Stimulated activated CD8-positive, alpha-beta memory T cell treated with anti-CD3 and anti-CD28 coated beads, Interleukin-15, amount 100 ng/mL, for 24 hours (primary cell): ENCODE measurements at places on chromosomes 12 and 14.

DNA sequence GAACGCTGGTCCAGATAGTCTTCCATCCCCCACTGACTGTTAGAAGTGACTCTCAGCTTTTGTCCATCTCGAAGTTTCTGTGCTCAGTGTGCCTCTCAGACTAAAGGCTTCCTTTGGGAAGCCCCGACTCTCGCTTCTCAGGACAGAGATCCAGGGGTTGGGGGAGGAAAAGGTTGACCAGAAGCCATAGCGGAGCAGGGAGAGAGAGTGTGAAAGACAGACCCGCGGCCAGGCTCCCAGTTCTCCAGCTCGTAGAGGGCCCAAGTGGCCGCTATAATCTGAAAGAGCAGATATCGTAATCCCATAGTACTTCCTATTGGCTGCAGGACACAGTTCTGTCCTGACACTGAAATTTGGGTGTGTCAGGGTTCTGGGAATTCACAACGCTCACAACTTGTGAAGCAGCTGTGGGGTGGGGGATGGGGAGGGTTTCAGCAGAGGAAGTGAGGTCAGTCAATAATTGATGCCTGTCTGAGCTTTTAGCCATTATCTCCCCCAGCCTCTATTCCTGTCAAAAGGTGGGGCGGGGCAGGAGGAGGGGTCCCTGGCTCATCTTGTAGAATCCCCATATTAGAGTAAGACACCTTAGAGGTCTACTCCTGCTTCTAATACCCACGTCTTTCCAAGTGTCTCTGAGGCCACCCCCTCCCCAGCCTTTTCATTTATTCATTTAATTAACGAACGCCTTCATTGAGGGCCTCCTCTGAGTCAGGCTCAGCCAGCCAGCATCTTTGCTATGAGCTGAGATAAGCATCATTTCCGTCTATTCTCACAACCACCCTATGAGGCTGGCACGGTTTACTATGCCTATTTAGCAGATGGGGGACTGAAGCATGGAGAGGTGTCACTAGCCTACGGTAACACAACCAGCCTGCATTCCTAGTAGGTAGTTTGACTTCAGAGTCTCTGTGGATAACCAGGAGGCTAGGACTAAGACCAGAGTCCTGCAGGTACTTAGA is 1.6 kb upstream of the ACVRL1 start:
- no peak for DNase-seq

DNA sequence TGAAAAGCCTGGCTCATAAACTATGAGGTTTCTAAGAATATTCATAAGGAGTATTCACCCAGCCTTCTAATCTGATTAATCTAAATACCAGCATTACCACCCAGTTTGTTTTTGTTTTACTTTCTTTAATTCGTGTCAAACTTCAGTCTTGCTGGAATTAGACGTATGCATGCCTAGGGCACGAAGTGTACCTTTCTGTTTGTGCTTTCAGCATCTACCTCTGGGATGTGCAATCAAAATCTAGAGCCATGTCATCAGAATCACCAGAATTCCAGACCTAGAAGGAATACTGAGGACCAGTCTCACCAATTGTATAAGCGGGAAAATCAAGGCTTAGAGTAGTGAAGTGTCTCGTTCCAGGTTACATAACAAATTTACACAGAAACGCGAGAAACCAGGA is 57.3 kb downstream of the KITLG start:
- no peak for DNase-seq

DNA sequence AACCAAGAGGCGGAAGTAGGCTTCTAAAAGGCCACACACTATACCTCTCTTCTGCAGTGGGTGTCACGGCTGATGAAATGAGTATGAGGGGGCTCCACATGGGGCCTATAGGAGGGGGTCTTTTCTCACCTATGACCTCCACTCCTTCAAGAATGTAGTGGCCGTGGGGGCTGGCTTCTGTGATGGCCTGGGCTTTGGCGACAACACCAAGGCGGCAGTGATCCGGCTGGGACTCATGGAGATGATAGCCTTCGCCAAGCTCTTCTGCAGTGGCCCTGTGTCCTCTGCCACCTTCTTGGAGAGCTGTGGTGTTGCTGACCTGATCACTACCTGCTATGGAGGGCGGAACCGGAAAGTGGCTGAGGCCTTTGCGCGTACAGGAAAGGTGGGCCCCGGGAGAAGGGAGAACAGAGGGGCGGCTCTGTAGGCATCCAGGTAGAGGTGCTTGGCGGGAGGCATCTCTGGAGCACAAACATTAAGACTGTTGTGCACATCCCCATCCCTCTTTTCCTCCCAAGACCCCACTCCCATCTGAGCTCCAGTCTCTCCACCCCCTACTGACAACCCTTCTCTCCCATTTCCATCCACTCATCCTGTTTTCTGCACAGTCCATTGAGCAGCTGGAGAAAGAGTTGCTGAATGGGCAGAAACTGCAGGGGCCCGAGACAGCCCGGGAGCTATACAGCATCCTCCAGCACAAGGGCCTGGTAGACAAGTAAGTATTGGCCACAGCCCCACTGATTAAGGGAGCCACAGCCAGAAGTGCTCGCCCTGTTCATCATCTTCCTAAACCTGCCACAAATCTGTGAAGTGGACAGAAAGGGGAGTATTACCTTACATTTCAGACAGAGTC is 3.8 kb downstream of the GPD1 start:
- DNase-seq, result no peak

DNA sequence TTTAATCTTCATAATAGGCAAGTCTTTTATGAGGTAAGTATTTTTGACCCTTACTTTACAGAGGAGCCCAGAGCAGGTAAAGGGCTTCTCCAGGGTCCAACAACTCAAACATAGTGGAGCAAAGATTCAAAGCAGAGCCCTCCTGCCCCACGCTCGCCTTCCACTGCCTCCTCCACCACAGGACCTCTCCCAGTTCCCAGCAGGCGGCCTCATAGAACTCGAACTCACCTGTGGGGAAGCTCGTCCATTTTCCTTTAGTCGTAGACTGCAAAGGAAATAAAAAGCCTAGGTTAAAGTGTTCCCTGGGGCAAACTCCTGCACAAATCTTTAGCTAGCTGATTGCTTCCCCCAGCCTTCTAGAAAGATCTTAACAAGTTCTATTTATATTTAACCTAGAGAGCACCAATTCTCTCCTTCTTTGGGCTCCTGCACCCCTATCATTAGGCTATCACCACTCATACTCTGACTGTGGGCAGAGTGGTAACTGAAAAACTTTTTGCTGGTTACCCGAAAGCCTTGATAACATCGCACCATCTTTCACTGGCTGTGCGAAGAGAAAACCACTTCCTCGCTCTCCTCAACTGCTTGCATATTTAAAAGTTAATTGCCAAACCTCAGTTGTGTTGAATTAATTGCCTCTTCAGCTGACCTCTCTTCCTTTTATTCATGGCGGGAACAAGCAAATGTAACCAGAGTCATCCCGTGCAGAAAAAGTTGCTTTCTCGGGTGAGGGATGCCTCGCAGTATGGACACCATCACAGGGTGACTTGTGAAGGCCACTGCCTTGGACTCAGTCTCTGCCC is 299.6 kb downstream of the DPF3 start:
- no peak for DNase-seq

- DNase-seq, result no peak
These were observed 2.6 kb downstream of the GPR68 start for GRCh38 chr14:91241863-91242262.

DNA sequence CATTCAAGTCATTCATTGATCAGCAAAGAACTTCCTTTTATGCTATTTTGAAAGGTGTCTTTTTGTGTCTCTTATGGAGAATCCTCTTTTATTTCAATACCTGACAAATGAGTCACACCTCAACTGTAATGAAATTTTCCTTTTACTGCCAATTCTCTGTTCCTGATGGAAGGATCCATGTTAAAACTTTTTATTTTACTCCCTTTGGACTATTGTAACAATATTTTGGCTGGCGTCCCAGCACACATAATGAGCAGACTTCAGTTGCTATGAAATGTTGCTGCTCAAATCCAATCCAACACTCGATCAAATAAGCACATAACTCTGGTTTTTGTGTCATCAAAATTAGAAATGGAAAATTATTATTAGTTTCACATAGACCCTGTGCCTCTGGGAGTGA is 21.9 kb upstream of the SLC15A5 start:
- no peak for DNase-seq

- DNase-seq, result no peak
These were observed 128.7 kb upstream of the BMP4 start for GRCh38 chr14:54085232-54085761.

DNA sequence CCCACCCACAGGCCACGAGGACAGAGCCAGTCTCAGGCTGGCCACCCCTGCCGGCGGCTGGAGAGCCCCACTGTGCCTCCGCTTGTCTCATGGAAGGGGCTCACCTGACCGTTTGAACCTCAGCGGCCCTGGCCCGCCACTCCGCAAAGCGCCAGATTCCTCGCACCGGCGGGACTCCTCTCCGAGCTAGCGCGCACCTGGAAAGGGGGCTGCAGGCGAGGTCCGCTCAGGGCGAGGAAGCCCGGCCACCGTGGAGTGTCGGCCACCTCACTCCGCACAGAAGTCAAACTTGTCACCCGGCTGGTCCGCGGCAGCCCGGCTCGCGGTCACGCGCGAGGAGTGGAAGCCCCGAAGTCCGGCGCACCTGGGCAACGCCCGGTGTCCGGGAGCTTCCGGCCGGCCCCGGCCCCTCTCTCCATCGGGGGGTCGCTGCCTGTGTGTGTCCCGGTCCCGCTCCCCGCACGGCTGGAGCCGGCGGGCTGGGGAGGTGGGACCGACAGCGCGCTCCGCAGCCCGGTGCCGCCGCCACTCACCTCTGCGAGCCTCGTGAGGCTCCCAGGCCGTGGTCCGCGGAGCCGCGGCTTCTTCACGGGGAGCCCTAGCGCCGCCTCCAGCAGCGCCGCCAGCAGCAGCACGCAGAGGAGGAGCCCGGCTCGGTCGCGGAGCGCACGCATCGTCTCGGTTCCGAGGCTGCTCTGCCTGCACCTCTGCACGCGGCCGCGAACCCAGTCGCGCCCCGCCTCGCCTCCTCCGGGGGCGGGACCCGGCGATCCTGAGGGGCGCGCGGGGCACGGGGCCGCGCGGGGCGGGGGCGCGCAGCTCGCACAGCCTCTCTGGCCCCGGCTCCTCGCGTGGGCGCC is at the start of gene ISM2:
Gene ISM2 (minus strand): TSS at position 697 of the 860 bp plus-strand sequence. CDS start 23 bp downstream, at position 674.
- DNase-seq, result no peak

DNA sequence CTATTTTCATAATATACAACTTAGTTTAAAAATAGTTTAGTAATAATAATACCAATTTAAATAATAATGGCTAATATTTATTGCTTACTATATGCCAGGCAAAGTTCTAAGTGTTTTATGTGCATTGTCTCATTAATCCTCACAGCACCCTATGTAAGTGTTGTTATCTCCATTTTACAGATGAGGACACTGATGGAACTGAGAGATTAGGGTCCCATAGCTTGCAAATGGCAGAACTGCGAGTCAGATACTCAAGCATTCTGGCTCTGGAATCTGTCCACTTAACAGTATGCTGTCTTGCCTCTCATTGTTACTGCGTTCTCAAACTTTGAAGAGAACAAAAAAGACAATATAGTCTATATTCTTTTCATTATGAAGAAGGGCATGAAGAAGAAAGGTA is 19.0 kb downstream of the AP5M1 start:
- DNase-seq, result no peak

DNA sequence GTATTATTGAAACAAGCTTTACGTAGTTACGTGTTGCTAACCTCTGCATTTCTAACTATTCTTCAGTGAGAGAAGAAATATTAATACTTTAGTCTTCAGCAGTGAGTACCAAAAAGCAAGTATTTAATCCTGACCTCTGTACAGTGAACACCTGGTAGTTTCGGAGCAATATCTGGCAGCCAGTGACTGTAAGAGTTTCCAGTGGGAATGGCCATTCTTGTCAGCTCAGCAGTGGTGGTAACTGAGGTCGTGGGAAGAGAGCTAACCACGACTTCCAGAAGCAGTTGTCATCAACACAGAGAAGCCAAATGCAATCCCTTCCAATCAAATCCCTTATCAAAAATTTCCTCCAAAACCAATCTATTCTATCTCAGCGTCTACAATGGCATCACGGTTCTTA is 1500.2 kb upstream of the FLRT2 start:
- DNase-seq, result no peak

GRCh38 chr14:104239861-104240301 is 101.5 kb downstream of the KIF26A start:
- no peak for DNase-seq

GRCh38 chr12:3972576-3972975 is 99.4 kb upstream of the PARP11 start:
- no peak for DNase-seq

DNA sequence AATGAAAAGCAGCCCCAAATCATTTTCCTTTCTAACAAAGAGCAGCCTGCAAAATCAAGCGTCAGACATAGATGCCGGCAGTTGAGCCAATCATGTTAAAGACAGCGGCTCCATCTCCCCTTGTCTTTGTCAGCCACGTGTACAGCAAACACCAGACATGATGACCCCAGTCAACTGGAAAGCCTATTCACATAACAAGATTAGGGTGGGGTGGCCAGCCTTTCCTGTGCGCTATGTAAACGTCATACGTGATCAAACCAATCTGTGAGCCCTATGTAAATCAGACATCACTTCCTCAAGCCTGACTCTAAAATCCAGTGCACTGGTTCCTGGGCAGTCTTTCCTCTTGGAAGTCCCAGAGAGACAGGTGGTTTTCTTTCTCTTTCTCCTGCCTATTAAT is 9.9 kb upstream of the FICD start:
- no peak for DNase-seq

DNA sequence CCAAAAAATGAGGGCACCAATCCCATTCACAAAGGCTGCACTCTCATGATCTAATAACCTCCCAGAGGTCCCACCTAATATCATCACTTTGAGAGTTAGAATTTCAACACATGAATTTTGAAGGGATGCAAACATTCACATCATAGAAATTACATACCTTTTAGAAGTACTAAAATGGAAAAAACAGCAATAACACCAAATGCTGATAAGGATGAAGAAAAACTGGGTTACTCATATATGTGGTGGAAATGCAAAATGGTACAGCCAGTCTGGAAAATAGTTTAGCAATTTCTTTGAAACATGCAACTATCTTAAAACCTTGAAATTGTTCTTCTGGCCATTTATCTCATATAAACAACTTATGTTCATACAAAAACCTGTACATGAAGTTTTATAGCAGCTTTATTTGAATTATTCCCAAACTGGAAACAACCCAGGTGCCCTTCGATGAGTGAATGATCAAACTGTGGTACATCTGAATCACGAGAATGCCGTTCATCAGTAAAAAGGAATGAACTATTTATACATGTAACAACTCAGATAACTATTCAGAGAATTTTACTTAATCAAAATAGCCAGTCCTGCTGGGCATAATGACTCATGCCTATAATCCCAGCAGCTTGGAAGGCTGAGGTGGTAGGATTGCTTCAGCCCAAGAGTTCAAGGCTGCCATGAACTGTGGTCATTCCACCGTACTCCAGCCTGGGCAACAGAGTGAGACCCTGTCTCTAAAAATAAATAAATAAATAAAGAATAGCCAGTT is 109.4 kb upstream of the SSTR1 start:
- DNase-seq, result no peak

DNA sequence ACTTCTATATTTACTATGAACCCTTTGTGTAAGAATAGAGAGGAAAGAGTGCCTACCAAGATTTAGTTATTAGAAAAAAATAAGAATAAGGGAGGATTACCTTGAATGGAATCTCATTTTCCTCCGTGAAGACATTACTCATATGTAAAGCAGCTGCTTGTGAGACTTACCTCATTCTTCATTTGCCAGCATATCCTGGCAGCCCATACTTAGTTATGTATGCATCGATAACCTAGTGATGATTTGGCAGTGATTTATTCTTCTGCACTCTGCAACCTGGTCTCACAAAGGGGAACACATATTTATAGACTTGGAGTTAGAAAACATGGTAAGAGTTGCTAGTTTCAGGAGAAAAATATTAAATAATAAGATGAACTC is 56.8 kb downstream of the LRFN5 start:
- no peak for DNase-seq

GRCh38 chr12:86193931-86194330 is 62.3 kb downstream of the MGAT4C start:
- no peak for DNase-seq

- DNase-seq, result no peak
These were observed 8.9 kb downstream of the ATG2B start for GRCh38 chr14:96354246-96354645.
